ENCODE measurements at places on chromosomes 12 and 14.

- DNase-seq, result peak; percentile 86
These were observed 47.2 kb upstream of the CTDSP2 start for GRCh38 chr12:57893431-57894353.

GRCh38 chr14:59377991-59378601, 87.1 kb downstream of the GPR135 start:
- DNase-seq, result peak; percentile 22

DNA sequence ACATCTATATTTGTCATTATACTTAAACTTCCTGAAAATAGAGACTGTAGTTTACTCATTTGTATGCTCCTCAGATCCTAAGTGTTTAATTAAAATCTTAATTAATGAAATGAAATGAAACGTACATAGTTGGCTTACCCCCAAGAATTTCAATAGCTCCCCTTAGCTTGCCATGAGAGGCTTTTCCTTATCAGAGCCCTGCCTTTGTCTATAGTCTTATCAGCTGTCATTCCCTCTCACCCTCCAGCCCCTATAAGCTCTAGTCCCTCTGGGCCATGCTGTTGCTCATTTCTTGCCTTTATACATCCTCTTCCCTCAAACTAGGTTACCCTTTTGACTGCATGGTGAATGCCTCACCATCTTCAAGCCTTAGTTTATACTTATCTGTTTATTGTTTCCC, 1.1 kb upstream of the RTRAF start:
- DNase-seq, result no peak

- DNase-seq, result no peak
These were observed 157.5 kb upstream of the LRIG3 start for GRCh38 chr12:59077575-59078426.

DNA sequence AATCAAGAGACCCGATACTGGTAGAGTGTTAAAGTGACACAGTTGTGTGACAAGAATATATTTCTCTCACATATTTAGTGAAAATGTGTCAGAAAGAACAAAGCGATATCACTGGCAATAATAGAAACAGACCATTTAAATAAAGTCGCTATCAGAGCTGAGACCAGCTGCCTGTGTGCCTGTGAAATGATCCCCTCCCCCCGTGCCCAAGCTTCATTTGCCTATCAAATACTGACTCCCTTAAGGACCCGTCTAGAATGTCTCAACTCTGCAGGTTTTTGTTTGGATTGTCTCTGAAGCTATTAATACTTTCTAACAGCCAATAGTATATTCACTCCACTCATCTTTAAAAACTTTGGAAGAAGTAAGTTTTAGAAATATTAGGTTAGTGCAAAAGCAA, 98.9 kb downstream of the EGLN3 start:
- DNase-seq, result no peak

DNA sequence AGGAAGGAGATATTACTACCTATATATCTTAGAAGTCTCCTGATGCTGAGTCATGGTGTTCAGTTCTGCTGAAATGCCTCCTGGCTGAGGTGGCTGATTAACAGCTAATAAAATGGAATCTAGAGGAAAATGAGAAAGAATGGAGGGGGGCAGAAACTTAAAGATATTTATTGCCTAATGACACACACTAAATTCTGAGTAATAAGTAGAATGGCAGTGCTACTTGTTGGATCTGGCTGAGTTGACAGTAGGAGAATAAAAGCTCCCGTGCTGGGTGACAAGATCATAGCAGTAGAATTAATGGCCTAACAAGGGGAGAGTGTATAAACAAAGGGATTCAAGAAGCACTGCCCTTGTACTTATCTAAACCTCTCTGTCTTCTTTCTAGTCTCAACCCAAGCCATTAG, 137.5 kb downstream of the CNTN1 start:
- no peak for DNase-seq

DNA sequence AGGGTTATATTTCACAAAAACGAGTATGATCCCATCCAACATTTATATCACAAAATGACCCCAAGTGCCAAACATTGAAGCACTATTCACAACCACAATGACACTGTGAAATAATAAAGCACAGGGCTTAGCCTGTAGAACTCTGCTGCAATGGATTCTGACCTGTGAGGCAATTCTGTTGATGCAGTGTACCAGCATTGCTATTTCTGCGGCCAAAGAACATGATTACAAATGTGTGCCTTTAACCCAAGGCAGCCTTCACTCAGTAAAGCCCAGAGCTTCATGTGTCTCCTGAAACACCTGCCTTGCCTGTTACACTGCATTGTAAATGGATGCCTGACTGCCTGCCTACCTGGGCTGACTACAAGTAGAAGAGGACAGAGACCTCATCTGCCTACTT, 158.0 kb downstream of the PPM1H start:
- DNase-seq, result no peak

- DNase-seq, result no peak
These were observed 3.3 kb downstream of the ERP27 start for GRCh38 chr12:14935031-14935430.

- no peak for DNase-seq
These were observed at the start of gene CLEC9A for GRCh38 chr12:10030446-10030845. CLEC9A (plus strand) TSS chr12:10030682; CDS start chr12:10052688, 22,006 bp downstream.

- no peak for DNase-seq
These were observed 194.6 kb upstream of the KRR1 start for GRCh38 chr12:75705749-75706711.

- peak; percentile 95 for DNase-seq
These were observed at the start of gene FKBP4 for GRCh38 chr12:2794736-2795289. FKBP4 (plus strand) TSS chr12:2794970; CDS start chr12:2795140, 170 bp downstream.
